ENCODE measurements at places on chromosomes 1 and 21.

DNA sequence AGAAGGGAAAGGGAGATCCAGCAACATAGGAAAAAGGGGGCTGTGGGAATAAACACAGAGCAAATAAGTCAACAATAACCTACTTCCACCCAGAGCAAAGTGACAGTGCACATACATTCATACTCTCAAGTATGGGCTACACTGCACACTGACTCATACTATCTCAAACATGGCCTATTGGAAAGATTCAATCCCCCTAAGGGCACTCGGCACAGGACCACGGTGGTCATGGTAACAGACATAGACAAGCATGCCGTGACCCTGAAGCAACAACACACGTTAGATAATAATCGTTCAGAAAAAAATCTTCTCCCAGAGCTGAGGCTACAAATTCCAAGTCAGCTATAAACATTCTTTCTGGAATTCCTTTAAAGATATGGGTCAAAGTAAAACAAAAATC, 16.8 kb upstream of the JAK1 start:
- no peak for DNase-seq

DNA sequence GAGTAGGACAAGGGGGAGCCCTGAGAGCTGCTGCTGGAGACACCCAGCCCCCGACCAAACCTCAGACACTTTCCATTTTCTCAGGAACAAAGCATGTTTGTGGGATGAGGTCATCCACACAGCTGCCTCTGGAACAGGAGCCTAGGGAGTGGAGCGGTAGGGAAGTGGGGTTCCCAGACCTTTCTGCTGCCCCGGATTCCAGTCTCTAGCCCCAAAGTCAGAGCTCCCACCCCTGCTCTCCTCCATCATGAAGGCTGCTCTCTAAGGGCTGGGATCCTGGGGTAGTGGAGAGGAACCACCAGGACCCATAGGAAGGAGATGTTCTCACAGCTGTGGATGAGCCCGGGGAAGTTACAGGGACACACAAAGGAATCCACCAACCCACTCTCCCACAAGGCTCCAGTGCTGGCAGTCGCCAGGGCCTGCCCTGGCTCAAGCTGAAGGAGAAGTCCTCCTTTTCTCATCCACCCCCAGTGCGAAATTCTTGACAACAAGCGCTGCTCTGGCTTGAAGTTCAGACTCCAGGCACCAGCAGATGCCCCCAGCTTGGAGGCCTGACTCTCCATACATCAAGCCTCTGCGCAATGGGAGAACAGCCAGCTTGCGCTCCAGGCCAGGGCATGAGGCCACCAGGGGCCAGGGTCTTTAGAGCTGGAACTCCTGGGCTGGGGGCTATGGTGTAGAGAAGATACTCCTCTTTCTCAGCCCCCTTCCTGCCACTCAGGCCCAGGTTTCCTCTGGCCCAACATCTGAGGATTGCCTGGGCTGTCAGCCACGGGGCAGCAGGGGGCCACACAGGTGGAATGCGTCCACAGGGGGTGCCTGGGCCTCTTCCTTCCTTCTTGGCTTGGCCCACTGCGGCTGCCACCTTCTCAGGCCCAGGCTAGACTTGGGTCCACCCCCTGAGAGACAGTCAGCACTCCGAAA, 4.5 kb downstream of the FHL3 start:
- DNase-seq, result no peak

- DNase-seq, result no peak
Observed at GRCh38 chr1:12433323-12434053, 184.5 kb downstream of the DHRS3 start.

- no peak for DNase-seq
Observed at GRCh38 chr21:36747041-36747814, 48.3 kb downstream of the SIM2 start.

DNA sequence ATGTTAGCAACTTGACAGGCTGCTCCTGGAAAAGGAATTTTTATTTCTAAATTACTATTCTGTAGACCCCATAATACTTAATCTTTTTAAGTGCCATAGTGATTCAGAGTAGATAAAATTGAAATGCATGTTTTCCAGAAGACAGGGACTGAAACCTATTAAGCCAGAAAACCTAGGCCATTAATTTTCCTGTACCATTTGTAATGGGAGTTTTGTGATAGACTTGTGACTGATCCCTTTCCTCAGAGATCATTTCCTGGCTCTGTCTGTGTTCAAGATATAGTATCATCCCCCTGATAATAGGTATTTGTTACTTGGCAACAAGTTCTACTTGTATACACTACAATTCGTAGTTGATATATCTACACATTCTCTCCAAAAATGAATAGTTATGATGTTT, 1609.8 kb downstream of the AMY1C start:
- no peak for DNase-seq

Measured in activated naive CD4-positive, alpha-beta T cell treated with Interleukin-2 at 50 U/mL for 16 hours (primary cell).